ENCODE measurements at places on chromosomes 16 and 17.
A peak's percentile ranks its signal among the peaks of the same experiment; 100 is the strongest.

DNA sequence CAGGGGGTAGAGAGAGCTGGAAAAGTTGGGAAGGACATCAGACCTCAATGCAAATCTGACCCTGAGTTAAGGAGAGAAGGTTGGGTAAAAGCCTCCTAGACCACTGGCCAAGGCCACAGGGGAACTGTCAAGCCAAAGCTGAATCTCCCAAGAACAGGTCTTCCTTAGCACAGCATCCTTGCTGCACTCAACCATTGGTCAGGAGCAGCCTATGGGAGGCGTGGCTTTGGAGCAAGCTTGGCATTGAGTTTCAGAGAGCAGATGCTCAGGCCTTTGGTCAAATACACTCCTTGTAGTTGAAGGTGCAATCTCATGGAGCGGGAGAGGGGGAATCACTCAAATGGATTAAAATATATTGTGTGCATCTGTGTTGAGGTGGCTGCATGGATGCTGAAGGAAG, 21.8 kb downstream of the SOX9 start:
- no peak for DNase-seq

DNA sequence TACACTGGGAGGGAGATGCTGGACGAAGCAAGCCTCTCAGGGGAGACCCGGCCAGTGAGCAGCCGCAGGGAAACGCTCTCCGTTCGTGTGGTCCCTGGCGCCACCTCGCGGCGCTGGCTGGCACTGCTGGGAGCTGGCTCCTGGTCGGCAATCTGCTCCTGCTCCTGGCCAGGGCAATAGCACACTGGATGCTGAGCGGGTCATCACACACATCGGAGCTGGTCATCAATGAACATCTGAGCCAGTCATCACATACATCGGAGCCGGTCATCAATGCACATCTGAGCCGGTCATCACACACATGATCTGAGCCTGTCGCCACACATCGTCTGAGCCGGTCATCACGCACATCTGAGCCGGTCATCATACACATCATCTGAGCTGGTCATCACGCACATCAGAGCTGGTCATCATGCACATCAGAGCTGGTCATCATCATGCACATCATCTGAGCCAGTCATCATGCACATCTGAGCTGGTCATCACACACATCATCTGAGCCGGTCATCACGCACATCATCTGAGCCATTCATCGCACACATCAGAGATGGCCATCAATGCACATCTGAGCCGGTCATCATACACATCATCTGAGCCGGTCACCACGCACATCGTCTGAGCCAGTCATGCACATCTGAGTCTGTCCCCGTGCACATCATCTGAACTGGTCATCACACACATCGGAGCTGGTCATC, 217.3 kb downstream of the RBFOX3 start:
- DNase-seq: peak; percentile 43

DNA sequence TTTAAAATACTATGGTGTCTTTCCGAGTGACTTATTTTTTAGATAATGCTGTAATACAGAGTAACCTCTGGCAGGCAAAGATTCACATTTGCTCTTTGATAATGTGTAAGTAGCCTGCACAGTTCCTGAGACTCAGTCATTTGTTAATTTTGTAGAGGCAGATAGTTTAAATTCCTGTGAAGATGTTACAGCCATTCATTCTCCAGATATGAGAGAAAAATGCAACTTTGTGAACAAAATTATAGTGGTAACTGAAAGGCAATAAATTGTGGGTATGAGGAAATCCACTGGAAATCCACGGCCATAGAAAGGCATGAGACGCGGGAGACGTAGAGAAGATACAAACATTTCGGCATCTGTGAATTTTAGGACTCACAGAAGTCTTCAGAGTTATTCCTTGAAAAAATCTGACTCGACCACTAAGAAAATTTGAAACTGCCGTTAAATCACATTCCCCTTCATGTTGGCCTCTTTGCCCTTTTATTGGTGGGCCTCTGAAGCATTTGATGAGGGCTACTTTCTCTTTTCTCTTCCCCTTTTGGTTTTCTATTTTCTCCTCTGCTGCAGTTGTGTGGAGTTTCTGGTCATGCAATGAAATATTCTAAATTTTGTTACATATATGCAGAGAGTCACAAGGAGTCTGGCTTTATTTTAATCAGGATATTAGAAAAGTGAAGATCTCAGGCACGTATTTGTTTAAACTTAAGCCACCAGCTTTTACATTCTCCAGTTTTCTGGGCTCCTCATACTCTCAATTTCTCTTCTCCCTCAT, 18.8 kb downstream of the HS3ST3A1 start:
- no peak for DNase-seq

DNA sequence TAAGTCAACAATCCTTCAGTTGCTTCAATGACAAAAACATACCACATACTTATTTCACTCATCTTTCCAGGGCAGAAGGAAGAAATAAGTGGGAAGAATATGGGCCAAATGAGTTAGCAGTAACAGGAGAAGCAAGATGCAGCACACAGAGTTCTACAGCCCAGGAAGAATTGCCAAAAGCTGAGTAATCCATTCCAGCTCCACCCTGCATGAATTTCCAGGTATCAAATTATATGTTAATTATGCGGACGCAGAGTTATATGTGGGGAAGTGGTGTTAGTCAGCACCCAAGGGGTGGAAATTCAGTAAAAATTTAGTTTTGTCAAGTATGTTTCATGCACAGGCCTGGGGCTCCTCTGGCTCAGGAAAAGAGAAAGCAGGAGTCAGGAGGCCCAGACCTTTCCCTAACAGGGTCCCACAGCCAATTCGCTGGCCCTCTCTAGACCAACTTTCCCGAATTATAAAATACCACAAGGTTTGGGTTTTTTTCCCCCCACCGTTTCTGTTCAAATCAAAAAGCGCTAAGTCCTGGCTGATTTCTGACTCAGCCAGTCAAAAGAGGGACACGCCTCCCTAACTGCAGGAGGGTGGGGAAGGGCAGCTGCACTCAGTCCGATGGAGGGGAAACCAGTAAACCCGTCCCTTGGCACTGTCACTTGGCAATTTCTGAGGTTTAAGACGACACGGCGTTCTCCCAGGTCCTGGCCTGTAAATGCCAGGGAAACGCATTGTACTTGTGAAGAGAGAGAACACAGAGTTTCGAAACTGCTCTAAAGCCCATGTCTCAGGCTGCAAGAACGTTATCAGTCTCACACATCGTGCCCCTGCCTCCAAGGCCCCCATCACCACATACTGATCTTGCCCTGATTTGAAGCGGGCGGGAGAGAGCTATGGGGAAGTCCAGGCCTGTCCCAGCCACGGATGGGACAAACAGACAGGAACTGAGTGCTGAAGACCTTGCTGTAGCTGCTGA, 58.1 kb downstream of the ZFHX3 start:
- DNase-seq: no peak

DNA sequence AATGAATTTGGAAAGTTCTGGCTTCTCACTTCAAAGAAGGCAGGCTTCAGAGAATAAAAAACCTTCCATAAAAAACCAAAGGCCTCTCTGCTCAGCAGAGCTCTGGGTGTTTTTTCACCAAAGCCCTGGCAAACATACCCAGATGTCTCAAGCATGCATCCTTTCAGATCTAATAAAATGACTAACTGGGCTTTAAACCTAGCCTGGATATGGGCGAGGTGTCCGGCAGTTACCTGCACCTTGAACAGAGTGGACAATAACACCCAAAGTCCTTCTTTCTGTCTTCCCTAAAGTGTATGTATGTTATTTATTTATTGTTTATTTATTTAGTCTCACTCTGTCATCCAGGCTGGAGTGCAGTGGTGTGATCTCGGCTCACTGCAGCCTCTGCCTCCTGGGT, 469.3 kb downstream of the XYLT1 start:
- DNase-seq: no peak

DNA sequence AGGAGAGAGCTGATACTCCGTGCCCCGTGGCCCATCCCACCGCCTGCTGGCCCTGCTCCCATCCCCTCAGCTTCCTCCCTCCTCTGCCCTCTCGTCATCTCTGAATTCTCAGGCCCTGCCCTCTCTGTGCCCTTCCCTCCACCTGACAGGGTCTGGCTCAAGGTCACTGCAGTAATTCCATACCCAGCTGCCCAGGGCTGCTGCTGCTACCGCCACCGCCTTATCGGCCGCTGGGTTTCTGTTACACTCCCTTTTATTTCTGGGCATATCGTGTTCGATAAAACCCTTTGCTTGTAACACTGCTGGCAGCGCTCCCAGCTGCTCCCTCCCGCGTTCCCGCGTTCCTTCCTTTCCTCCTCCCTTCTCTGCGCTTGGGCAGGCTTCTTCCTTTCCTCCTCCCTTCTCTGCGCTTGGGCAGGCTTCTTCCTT, 1.2 kb downstream of the EPN3 start:
- no peak for DNase-seq

DNA sequence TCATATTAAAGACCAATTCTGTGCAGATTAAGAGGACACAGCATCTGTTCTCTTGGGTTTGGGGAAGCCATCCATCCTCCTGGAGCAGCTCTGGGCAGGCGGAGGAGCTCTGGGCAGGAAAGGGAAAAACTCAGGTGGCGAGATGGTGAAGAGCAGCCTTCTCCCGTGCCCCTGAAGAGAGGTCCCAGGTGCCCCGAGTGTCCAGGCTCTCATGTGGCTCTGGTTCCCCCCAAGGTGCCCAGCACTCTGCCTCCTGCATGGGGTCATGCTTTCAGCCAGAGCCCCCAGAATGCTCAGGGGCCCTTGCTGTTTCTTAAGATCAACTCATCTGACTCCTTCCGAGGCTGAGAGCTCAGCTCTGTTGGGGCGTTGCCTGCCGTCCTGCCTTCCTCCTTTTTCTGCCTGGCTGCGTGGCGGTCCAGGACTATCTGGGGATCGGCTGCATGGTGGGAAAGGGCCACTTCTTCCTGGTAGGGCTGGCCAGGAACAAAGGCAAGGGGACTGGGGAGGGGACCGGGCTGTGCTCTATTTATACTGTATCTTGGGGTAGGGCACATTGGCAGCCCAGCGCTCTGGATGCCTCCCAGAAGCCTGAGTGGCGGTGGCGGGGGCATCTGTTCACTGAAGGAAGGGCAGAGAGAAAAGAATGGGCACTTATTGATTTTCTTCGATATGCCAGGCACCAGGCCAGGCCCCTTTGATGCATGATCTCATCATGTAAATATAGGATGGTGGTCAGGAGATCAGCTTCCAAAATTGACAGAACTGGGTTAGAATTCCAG, 103.2 kb upstream of the SDK2 start:
- DNase-seq: no peak

GRCh38 chr17:75244133-75244866, 17.1 kb downstream of the GGA3 start:
- peak; percentile 23 for DNase-seq

DNA sequence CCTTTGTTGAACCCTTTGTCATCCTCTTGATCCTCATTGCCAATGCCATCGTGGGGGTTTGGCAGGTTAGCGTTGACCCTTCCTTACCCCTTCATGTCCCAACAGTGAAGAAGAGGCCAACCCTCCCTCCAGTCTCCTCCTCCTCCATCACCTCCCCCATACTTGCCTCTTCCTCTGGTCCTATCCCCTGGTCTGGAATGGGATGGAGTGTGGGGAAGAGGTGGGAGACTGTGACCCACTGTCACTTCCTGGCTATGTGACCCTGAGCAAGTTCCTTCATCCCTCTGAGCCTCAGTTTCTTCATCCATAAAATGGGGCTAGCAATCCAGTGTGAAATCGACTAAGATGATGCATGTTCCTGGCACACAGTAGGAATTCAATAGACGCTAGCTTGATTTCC, 2.7 kb downstream of the ATP2A1 start:
- DNase-seq: no peak

GRCh38 chr17:72661116-72661944, 431.2 kb downstream of the SLC39A11 start:
- DNase-seq: no peak

DNA sequence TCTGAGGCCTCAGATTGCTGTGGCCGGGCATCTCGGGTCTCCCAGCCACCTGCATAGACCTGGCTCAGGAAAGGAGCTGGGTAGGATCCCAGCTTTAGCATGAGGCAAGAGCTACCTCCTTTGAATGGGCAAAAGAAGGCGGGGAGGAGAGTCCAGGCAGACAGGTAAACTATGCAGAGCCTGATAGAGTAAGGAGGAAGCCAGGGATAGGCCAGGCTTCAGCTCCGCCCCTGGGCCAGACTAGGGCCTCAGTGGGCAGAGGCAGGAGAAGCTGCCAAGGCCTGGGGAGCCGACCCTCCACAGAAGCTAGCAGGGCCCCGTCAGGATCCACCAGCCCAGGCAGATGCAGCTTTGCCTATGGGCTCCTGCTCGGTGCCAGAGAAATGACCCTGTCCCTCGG, 22.6 kb upstream of the UBE2G1 start:
- DNase-seq: no peak

DNA sequence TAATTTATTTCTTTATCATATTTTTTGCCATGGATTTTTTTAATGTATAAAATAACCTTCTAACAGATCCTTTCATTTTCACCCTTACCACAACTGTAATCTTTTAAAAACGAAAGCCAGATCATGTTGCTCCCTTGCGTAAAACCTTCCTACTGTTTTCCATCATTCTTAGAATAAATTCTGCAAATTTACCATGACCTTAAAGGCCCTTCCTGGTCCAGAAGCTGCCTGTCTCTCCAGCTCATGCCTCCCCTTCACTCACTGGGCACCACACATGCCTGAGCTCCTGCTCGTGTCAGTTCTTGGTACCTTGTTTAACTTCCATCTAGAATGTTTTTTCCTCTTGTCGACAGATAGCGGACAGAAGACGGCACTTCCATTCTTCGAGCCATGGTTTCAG, 245.0 kb upstream of the CDH5 start:
- DNase-seq: no peak

- no peak for DNase-seq
Measured at GRCh38 chr16:12098429-12099310, 122.1 kb downstream of the SNX29 start.

DNA sequence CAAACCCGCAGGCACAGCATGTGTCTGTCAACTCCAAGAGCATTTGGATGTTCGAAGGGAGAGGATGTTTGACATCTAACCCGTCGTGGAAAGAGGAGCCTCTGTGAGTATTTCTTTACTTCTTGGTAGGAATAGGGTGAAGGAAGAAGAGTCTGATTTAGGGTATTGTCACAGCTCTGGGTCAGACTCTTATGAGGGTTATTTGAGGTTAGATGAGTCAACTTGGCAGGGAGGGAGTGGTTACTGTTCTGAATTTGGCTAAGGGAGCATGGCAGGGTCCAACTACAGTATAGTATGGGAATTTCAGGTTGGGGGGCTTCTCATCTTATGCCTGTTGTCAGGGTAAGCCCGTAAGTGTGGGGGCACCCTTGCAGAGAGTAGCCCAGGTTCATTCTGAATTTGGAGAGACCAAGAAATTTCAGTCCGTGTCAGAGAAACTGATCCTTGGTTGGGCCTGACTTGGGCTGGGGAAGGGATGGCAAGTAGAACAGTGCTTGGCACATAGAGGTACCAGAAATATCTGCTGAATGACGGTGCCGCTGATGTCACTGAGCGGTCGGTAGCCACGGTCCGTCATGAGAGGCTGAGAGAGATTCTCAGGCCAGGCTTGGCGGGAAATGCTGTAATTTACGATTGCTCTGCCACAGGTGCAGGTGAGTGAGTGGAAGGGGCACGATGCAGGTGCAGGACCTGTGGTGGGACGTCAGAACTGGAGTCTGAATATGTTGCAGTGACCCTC, 43.2 kb downstream of the MYH3 start:
- DNase-seq: no peak
